ENCODE measurements at places on chromosomes 5 and 9.

DNA sequence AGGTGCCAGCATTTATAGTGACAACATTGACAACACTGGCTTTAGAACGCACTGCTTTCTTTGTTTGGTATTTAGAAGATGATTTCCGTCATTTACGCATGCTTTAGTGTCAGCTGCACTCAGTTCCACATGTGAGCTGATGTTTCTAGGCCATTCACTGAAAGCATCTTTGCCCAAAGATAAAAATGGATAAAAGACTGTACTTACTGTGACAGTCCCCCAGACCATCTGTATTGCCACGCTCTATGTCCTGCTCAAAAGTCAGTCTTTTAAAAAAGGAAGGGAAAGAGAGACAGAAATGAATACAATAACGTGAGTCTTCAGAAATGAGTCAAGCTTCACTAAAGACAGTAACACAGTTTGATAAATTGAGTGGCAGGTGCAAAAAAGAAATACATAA, 99.3 kb downstream of the SEMA6A start:
- DNase-seq = no peak

DNA sequence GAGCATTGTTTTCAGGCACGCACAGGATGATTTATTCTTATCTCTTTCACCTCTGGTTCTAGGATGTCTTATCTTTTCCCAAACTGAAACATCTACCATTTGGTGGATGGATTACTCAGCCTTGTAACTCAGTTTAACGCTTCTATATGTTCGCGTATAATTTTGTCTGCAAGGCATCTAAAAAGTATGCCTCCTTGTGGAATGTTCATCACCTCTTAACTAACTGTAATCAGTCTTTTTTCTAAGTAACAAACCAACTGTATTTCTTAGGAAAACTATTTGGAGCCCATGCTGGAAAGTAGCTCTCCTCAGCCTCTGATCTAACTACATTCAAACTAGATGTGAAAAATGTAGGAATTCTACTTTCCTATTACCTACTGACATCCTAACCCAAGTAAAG, 11.5 kb upstream of the F2RL2 start:
- DNase-seq = no peak

DNA sequence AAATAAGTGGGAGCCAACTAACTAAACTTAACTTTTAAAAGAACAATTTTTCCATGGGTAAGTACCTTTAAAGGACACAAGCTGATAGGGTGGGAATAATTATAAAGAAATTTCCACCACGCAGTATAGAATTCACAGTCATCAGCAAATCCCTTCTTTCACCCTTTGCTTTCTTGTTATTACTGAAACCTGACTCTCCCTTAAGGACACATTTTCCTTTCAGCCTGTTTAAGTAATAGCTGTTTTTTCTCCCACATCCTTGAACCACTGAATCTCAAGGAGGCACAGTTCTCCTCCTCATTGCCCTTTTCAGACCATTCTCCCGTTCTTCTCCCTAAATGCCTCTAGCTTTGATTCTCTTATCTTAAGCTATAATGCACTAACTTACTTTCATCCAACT, 6.3 kb downstream of the C5orf15 start:
- DNase-seq = no peak

- no peak for DNase-seq
Observed at GRCh38 chr5:68504306-68504705, 288.8 kb downstream of the PIK3R1 start.

DNA sequence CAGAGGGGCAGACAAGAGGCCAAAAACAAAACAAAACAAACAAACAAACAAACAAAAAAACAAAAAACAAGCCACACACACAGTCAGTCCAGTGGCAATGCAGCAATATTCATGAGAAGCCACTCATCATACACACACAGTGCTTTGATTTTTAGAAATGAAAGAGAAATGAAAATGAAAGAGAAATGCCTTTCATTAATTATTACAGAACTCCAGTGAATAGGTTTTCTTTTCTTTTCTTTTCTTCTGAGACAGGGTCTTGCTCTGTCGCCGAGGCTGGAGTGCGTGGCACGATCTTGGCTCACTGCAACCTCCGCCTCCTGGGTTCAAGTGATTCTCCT, 36.9 kb downstream of the SPRY4 start:
- DNase-seq = no peak

DNA sequence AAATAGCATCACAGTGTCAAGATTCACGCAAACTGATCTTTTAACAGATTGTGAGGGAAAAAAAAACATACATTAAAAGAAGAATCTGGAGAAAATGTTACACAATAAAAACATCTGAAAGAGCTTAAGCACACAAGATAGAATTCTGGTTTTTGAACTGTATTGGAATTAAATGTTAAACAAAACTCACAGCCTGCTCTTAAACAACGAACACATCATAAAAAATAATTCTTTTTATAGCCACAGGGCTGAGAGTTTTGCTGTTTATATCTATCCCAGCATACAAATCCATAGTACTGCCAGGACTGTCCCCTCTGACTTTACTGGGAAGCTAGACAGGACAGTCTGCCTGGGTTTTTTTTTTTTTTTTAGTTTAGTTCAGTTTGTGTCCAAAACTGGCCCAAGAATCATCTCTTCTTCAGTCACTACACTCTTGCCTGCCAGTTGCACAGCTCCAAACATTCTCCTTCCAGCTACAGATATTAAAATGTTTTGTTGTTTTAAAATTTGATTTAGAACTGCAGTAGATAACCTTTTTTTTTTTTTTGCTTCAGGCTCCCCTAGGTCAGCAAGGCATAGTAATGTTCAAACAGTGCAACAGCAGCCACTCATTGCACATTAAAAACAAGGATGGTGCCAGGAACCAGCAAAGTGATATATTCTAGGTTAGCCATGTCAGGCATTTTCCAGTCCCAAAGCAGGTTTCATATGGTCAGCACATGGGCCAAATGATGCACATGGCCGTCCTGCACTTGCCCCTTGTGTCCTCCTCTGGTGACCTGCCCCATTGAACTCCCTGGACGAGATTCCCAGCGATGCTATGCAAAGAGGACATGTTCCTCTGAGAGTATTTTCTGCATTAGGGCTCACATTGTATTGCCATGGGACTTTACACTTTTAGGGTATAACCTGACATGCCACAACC, 173.6 kb downstream of the ARL15 start:
- DNase-seq = no peak

- no peak for DNase-seq
Observed at GRCh38 chr9:86355814-86356213, 1.6 kb upstream of the TUT7 start.

GRCh38 chr5:33341351-33341750, 99.4 kb upstream of the TARS1 start:
- no peak for DNase-seq

DNA sequence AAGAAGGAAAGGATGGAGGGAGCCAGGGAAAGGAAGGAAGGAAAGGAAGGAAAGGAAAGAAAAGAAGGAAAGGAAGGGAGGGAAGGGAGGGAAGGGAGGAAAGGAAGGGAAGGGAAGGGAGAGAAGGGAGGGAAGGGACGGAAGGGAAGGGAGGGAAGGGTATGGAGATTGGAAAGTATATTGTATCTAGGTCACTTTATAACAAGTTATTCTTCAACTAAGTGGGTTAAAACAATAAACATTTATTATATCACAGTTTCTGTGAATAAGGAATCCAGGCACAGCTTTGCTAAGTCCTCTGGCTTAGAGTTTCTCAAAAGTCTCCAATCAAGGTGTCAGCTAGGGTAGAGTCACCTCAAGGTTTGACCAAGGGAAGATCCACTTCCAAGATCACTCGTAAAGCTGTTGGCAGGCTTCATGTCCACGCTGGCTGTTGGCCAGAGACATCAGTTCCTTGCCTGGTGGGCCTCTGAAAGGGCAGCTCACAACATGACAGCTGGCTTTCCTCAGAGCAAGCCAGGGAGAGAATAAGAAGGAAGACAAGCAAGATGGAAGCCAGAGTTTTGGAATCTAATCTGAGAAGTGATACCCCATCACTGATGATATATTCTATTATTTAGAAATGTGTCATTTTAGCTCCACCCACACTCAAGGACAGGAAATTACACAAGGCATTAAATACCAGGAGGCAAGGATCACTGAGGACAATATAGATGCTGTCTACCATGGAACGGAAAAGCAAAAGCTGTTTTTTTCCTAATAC, 105.1 kb downstream of the DEPDC1B start:
- no peak for DNase-seq

- no peak for DNase-seq
Observed at GRCh38 chr5:139839918-139840317, 44.3 kb downstream of the PSD2 start.

GRCh38 chr9:99034149-99034548, 70.8 kb upstream of the TGFBR1 start:
- DNase-seq = no peak

GRCh38 chr5:35777358-35778087, 79.2 kb upstream of the IL7R start:
- DNase-seq = peak; percentile 33

GRCh38 chr5:177453852-177454396, 7.3 kb downstream of the PRR7 start:
- DNase-seq = no peak

GRCh38 chr5:55226934-55227663, at the start of gene MCIDAS:
Gene MCIDAS (minus strand): TSS chr5:55227315. CDS start chr5:55227138, 177 bp downstream.
- DNase-seq = peak; percentile 43

DNA sequence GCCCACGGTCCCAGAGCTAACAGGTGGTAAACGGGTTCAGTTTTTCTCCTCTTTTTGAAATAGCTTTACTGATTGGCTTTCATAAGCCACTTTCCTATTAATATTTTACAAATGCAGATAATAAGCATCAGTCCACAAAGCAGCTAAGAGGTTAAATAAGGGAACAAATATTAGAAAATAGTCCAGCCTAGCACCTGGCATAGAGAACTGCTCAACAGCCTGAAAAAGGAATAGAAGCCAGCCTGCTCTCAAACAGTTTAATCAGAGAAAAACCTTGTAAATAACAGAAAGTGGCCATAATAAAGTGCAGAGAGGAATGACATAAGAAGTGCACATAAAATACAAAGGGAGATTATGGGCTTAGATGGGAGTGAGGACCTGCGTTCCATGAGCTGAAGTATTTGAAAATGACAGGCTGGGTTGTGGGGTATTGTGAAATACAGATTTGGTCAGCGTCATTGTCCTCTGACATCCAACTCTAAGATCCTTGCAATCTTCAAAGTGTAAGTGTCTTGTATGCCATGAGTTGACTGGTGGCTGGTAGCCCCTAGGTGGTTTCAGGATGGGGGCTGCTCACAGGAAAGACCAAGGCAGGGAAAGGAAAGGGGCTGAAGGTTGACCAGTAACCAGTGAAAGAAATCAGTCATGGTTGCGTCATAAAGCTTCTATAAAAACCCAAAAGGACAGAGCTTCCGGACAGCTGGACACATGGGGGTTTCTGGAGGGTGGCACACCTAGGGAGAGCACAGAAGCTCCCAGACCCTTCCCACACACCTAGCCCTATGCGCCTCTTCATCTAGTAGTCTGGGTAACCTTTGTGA, 32.4 kb downstream of the MYO10 start:
- no peak for DNase-seq

DNA sequence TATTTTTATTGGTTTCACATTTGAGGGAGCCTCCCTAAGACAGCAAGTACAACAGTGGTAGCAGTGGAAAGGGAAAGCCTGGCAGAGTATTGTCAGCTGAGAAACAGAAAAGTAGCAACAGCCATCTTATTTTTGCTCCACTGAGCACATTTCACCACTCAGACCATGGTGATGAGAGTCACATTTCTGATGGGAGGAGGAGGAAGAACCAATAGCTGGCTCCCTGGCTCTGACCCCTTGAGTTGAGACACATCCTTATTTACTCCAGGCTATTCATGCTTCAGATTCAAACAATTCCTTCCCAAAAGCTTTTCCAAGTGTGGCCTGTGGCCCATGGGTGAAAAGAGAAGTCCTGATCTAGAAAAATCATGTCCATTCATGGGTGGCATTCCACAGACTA, 236.3 kb downstream of the ARHGAP26 start:
- DNase-seq = no peak

- no peak for DNase-seq
Observed at GRCh38 chr5:158736150-158736870, 363.4 kb downstream of the EBF1 start.

- DNase-seq = no peak
Observed at GRCh38 chr5:80926979-80927656, 33.0 kb upstream of the RASGRF2 start.

DNA sequence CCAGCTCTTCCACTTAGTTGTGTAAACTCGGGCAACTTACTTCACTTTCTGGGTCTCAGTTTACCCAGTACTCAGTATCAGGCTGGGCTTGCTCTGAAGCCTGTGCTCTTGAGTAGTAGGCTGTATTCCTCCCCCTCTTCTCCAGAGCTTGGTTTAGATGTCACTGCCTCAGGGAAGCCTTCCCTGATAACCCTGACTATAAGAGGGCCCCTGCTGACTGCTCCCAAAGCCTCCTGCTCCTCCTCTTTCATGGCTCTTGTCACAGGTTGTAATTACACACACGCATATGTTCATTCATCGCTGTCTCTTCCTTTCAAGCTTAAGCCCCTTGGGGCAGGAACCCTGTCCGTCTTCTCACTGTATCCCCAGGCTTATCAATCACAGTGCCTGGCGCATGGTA, 140.2 kb downstream of the RGS3 start:
- DNase-seq = no peak

DNA sequence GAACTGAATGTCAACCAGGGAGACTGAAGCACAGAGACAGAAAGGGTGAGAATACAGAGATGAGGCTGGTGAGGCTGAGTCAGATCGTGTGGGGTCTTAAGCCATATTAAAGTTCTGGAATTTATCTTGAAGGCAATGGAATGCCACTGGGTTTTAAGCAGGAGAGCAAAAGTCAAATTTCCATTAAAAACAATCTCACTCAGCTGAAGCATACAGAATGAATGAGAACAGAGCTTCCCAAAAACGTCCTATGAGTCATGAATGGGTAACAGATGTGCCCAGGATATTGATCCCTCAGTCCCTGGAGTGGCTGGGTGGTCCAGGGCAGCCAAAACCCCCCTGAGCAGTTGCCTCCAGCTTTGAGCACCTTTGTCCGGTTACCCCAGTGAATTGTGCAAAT, 44.9 kb downstream of the PFDN1 start:
- DNase-seq = no peak

DNA sequence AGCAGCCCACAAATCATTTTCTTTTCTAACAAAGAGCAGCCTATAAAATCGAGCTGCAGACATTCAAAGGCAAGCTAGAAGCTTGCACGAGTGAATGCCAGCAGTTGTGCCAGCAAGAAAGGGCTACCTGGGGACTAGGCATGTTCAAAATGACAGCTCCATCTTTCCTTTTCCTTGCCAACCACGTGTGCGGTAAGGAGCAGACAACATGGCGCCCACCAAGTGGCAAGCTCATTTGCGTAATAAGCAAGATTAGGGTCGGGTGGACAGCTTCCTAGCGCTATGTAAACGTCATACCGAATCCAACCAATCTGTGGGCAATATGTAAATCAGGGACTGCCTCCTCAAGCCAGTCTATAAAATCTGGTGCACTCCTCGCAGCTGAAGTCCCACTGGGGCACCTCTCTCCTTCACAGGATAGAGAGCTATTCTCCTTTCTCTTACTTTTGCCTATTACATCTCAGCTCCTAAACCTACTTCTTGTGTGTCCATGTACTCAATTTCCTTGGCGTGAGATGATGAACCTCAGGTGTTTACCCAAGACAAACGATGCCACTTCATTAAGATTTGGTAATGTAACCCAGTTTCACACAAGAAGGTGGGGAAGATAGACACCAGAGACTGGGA, 22.5 kb upstream of the SPARC start:
- no peak for DNase-seq

GRCh38 chr5:90545511-90545910, 13.1 kb upstream of the ADGRV1 start:
- DNase-seq = no peak

- no peak for DNase-seq
Observed at GRCh38 chr9:134346151-134346550, 19.9 kb downstream of the RXRA start.

GRCh38 chr5:80915716-80916115, 44.4 kb upstream of the RASGRF2 start:
- DNase-seq = no peak

GRCh38 chr5:40879163-40879942, 29.9 kb upstream of the C7 start:
- DNase-seq = no peak
